ENCODE measurements at places on chromosomes 2 and 18.
A peak's percentile ranks its signal among the peaks of the same experiment; 100 is the strongest.

DNA sequence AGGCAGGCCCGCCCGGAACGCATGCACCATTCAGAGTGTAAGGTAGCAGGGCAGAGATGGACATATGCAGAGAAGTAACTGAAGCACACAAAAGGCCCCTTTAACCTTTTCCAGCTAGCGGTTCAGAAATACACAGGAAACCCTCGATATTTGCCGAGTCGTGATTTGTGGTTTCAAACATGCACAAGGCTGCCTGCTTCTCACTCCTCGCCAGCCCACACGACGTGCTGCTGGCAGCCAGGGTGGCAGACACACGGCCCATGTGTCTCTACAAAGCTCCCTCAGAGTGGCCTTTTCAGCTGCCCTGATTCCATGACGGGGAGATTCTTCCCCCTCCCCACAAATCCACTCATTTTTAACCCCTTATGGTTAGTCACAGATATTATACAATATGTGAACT, 23.6 kb downstream of the ZBTB7C start:
- DNase-seq: no peak

DNA sequence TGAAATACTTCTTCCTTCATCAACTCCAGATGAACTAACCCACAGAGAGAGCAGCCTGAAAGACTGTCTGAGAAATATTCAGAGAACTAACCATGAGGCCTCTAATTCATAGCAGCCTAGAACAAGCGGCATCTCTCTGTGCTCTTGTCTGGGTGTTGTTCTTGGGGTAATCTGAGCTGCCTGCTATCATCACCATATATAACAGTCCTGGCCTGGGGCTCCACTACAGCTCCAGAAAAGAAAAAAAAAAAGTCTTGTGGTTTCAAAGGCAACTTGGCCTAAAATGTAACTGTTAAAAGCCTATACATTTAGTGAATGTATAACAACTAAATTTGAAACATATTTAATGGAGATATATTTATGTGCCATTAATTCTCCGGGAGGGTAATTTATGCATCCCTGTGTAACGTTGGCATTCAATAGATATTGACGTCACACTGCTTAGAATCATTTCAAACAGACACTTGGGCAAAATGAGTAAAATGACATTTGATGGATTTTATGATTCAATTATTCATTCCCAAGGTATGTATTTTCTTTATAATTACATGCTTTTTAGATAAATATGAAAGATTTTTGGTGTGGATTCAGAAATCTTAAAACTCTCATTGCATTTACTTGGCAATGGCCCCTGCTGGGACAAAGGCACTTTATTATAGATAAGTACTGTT, 294.3 kb downstream of the HRH4 start:
- DNase-seq: no peak

GRCh38 chr2:38524580-38524979, 78.1 kb downstream of the HNRNPLL start:
- no peak for DNase-seq

GRCh38 chr18:9869715-9870430, 15.9 kb upstream of the TXNDC2 start:
- peak; percentile 75 for DNase-seq

GRCh38 chr2:70705160-70705850, 62.7 kb downstream of the ADD2 start:
- DNase-seq: no peak

GRCh38 chr2:223950448-223951347, 5.6 kb upstream of the WDFY1 start:
- no peak for DNase-seq

- no peak for DNase-seq
Measured at GRCh38 chr2:154600927-154601494, 97.5 kb upstream of the KCNJ3 start.

DNA sequence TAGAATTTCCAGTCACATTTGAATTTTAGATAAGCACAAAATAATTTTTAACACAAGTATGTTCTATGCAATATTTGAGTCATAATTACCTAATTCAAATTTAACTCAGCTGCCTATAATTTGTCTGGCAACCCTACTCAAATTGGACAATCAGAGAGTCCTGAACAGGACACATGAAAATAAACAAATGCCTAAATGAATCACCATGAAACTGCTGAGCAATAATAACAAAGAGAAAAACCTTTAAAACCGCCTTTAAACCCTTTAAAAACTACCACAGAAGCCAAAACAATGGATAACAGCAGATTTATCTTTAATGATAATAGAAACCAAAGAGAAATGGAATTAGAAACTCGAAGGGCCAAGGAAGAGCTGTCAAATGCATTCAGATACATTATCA, 39.5 kb downstream of the ARL4C start:
- DNase-seq: no peak

DNA sequence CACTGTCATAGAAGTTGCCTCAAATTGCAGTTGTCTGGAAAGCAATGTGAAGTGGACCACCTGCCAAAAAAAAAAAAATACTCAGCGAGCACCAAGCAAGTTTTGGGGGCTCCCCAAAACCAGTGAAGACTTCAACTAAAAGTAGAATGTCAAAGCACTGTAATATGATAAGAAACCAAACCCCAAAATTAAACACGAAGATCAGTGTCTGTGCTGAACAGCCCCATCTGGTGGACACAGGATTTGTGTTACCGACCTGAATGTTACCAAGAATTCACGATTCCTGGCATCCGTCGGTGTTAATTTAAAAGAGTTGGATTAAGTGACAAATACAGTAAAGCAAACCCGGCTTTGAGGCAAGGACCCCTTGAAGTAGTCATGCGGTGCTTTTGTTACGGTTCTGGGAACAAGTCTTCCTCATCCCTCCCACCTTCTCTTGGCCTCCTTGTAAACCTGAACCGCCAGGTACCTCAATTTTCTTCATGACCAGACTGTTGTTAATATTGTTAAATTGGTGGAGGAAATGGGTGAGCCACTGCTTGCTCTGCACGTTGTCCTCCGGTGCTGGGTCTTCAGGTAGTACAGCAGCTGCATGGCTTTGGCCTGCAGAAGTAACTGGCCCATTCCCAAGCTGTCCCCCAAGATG, 31.3 kb upstream of the SSB start:
- peak; percentile 62 for DNase-seq

DNA sequence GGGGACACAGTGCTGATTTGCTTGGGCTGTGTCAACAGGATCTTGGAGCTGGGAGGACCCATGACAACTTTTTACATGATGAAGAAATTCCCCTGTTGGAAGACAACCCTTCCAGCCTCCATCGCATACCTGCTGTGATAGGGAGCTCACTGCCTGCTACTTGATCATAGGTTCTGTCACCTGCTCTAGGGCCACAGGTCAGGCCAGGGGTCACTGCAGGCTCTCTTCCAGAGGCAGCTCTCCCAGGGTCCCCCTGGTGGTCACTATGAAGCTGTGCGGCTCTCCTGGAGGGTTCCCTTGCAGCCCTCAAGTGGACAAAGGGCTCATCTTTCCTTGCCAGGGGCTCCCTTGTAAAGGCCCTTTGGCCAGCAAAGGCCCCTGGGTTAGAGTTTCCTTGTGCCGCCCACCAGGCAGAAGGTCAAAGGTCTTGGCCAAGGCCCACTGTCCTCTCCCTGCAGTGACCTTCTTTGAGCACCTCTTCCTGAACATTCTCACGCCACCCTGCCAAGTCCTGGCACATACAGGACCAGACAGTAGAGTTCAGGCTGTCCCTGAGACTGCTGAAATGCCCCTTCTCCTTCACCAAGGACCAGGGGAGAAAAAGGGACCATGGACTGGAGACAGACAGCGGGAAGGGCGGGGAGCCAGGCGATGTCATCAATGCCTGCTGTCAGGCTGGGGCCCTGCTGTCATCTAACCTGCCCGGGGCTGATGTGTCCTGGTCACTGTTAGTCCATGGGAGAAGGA, 345.1 kb downstream of the DYSF start:
- peak; percentile 31 for DNase-seq

DNA sequence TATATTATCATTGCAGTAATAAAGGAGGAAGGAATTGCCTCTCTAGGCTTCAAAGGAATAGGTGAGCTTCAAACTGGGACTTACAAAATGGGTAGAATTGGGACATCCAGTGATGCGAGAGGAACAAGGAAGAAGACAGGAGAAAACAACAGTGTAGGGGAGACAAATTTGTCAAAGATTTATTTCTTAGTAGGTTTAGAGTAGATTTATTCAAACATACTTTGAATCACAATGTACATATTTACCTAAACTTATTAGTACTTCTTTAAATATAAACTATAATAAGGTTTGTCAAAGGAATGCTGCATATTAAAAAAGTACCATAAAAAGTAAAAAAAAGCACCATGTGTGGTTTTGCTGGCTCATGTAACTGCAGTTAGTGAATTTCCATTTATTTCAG, 161.4 kb upstream of the CDH2 start:
- no peak for DNase-seq

DNA sequence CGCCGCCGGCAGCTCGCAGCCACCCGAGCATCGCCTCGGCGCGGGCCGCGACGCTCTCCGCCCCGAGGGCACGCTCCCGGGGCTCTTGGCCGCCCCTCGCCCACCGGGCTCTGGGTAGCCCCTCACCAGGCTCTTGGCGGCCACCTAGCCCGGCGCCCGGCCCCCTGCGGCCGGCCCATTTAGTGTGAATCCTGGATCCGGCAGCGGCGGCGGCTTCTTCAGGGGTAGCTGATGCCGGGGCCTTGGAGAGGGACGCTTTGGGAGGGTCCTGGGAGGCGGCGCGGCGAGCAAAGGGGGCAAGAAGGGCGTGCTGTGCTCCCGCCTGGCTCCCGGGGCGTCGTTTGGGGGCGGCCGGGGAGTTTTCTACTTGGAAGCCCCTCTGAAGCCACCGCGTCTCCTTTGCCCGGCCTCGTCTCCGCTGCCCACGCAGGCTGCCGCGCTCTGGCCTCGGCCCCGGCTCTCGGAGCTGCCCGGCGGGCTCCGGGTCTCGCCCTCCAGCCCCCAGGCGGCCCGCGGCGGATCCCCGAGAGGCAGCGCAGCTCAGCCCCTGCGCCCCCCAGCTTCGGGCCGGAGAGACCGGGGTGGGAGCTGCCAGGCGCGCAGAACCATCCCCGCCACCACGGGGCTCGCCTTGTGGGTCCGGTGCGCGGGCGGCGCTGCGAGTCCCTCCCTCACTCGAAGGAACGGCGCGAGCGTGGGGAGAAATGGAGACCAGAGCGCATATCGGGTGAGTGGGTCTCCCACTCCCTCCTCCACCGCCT, 509 bp downstream of the PIEZO2 start:
- DNase-seq: no peak

DNA sequence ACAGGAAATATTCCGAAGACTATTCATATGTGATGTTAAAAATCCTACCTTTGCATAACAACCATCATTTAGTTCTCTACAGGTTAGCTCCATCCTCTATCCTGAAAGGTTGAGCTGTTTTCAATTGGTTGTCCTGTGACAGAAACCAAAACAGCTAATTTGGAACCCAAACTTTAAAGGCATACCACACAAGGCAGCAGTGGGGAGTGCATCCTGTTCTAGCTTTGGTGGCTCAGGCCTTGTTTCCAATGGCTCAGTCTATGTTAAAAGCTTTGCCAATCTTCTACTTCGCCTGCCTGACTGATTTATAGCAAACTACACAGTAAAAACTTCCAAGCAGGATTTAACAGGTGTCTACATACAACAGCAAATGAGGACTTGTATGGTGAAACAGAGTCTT, 3.2 kb downstream of the CD226 start:
- no peak for DNase-seq

GRCh38 chr2:43745457-43745856, 28.4 kb upstream of the DYNC2LI1 start:
- peak; percentile 77 for DNase-seq

- peak; percentile 99 for DNase-seq
Measured at GRCh38 chr2:236871500-236872001, 214.1 kb upstream of the COPS8 start.

DNA sequence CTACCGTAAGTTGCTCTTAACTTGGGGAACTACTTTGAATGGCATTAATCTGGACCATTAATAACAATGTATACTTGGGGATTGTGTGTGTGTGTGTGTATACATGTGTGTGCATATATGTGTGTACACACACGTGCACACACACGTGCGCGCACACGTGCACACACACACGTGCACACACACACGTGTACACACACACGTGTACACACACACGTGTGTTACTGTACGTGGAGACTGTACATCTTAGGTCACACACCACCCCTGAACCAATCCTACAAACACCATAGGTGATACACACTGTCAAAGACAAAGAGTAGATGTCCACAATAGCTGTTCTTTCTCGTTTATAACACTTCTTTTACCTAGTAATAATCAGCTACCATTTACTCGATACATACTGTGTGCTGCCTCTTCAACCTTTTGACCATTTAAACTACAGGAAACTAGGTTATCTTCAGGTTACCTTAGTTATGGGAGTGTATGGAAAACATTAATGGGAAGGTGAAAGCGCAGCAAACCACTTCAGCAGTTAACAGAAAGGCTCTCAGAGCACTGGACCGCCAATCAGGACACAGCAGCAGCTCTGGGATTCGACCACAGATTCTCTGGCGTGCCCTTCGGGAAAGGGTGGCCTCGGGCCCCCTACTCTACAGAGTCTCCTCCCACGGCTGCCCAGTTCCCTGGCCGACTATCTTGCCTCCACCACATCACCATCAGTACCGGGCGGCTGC, 894 bp upstream of the GCC2 start:
- DNase-seq: no peak

DNA sequence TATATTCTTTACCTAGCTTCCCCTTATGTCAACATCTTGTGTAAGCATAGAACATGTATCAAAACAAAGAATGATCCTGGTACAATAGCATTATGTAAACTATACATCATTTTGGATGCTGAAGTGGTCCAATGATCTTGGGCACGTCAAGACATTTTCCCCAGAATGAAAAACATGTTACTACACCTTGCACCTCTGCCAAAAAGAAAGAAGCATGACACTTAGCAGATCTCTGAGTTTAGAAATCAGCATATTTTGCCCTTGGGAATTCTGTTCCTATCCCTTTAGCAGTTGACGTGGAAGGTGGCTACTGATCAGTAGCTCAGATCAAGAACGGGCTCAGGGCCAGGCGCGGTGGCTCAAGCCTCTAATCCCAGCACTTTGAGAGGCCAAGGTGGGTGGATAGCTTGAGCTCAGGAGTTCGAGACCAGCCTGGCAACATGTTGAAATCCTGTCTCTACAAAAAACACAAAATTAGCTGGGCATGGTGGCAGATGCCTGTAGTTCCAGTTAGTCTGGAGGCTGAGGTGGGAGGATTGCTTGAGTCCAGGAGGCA, 1.7 kb upstream of the LCLAT1 start:
- DNase-seq: no peak

- peak; percentile 0 for DNase-seq
Measured at GRCh38 chr2:60000686-60001085, 552.8 kb downstream of the BCL11A start.

GRCh38 chr2:238839428-238839827, 8.5 kb upstream of the TWIST2 start:
- no peak for DNase-seq

- DNase-seq: no peak
Measured at GRCh38 chr2:241566468-241566867, 7.9 kb downstream of the BOK start.

- DNase-seq: peak; percentile 63
Measured at GRCh38 chr18:61502472-61502871, 169.2 kb downstream of the CDH20 start.

Measured in AG10803 (cell line).